ENCODE measurements at places on chromosomes 4 and X.
A peak's percentile ranks its signal among the peaks of the same experiment; 100 is the strongest.

DNA sequence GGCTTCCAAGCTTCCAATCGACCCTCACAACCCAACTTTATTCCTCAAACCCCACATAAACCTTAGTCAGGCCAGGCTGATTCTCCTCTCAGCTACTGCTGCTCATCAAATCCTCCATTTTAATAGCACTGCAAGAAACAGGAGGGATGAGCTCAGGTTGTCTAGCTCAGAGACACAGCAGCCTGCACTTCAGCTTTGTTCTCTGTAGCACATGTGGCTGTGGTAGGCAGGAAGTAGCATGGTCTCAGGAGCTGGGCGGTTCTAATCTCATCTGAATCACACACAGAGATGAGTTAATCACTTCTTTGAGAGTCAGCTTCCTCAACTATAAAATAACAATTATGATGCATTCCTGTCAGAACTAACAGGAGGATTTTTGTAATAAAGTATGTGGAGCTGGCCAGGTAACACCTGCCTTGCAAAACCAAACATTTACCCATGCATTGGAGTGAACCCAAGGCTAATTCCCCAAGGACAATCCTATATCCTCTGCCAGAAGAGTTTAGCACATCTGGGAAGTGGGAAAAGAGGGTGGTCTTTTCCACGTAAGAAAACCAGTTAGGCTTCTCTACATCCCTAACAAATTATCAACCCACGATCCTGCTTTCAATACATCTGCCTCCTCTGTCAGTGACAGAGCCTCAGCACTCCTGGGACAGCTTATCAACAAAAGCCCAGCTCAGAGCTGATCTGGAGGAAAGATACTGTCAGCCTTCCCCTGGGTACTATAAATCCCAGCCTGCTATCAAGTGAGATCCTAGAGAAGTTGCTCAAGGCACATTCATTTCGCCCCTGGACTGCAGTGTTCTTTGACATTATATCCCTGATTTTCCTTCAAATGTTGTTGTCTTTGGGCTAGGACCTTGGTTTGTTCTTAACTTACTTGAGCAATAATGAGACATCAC, 32.8 kb downstream of the ELOVL6 start:
- peak; percentile 50 for DNase-seq

DNA sequence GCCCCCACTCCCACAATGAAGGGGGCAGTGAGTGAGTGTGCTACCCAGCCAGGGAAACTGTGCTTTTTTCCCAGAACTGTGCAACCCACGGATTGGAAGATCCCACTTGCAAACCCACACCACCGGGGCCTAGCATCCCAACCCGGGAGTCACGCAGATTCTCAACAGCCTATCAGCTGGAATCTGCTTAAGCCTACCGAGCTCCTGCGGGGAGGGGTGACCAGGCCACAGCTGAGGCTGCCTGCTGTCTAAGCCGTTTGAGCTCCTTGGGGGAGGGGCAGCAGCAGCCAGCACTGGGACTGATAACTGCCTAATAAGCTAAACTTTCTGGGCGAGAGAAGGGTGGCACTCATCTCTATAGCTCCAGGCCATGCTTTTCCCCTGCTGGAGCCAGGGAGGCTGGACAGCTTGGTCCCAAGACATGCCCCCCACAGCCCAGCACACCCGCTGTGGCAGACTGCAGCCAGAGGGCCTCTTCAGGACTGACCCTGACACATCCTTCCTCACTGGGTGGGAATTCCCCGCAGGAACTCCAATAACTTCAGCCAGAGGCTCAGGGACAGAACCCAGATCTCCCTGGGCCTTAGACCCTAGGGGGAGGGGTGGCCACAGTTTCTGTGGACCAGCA, 161.3 kb upstream of the MAGEB18 start:
- no peak for DNase-seq

DNA sequence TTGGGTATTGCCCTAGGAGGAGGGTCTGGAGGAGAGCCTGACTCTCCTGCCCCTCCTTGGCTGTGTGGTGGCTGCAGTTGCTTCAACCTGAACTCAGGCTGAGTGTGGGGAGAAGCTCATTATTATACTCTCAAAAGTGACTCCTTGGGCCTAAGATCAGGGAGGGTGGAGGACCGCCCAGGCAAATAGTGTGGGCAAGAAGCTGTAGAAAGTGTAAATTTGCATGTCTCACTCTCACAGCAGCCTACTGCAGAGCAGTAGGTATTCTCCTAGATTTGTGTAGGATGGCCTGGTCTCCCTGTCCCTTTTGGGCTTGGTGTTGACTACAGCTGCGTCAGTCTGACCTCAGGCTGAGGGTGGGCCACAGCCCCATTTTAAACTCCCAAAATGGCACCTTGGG, 156.1 kb downstream of the ZNF330 start:
- DNase-seq: no peak

DNA sequence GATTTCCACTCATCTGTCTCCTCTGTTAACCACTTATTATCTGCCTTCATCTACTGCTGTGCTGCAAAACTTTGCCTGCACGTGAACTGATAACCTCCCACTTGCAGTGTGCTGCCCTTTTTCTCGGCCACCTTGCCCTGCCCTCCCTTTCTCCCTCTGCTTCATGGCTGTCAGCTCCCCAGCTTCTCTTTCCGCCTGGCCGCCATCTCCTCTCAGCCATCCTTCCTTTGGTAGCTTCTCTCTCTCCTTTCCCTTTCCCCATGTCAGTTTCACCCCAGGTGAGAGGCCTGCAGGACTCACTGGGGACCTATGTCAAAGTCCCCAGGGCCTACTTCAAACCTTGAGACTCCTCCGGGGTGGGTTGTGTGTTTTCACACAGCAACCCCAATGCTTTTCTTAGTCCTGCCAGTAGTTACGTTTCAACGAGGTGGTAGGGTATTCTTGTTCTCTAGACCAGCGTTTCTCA, 6.6 kb downstream of the MSL3 start:
- no peak for DNase-seq

- DNase-seq: peak; percentile 0
These were observed 369.7 kb upstream of the DIAPH2 start for GRCh38 chrX:96314985-96315384.

DNA sequence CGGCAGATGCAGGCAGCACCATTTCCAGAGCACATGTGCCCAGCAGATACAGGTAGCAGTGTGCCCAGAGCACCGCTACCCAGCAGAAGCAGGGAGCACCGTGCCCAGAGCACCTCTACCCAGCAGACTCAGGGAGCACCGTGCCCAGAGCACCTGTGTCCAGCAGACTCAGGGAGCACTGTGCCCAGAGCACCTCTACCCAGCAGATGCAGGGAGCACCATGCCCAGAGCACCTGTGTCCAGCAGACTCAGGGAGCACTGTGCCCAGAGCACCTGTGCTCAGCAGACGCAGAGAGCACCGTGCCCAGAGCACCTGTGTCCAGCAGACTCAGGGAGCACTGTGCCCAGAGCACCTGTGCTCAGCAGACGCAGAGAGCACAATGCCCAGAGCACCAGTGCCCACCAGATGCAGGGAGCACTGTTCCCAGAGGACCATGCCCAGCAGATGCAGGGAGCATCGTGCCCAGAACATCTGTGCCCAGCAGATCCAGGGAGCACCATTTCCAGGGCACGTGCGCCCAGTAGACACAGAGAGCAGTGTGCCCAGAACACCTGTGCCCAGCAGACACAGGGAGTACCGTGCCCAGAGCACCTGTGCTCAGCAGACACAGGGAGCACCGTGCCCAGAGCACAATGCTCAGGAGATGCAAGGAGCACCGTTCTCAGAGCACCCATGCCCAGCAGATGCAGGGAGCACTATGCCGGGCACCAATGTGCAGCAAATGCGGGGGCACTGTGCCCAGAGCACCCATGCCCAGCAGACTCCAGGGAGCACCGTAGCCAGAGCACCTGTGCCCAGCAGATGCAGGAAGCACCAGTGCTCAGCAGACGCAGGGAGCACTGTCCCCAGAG, 236.4 kb downstream of the DHRSX start:
- no peak for DNase-seq

DNA sequence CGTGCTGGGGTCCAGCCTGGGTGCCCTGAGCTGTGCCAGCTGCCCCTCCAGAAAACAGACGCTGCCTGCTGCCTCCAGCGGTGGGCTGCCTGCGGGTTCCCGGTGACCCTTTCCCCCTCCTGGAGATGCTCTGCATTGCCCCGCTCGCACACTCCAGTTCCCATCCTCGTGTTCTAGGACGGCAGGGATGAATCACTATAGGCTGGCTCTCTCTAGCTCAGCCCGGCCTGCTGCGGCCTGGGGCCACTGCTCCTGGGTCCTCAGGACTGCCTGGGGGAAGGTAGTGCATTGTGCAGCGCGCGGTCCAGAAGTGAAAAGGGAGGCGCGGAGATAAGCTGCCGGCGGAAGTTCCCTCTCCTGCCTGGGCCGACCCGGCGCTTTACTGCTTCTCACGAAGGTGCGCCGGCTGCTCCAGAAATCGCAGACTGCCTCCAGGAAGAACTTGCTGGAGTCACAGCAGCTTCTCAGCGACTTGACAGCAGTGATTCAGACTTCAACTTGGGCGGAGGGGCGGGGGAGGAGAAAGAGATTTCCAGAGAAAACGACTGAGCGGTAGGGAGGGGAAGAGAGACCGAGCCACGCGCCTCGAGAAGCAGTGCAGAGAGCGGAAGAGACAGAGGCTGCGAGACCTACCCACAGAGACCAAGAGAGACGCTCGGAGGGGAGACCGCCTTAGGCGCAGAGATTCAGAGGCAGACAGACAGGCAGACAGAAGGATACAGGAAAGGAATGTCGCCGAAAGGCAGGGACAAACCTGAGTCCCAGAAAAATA, 6.7 kb upstream of the MSX1 start:
- DNase-seq: no peak

DNA sequence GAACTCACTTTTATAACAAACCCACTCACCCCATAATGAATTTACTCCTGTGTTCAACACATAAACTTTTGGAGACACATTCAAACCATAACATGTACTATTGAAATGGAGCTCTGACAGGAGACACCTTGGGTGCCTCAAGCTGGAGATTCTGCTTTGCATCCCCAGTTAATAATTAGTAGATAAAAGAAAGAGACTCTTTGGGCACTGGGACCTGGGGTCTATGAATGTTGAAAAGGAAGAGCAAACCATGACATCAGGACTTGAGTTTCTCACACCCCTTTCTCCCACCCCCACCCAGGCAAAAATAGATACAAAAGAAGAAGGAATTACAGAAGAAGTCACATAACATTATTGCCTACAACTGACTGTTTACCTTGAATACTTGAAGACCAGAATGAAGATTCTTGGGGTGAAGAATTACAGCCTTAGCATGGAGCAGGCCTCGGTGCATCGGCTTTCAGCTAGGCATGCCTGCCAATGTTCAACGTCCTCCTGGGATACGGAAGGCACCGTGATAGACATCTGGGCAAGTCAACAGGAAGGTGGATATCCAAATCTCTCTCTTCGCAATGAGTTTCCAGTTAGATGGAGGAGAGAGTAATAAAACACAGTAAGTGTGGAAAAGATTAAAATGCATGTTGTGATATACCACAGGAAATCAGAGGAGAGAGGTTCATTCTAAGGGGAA, 316.0 kb downstream of the TRIML1 start:
- no peak for DNase-seq

DNA sequence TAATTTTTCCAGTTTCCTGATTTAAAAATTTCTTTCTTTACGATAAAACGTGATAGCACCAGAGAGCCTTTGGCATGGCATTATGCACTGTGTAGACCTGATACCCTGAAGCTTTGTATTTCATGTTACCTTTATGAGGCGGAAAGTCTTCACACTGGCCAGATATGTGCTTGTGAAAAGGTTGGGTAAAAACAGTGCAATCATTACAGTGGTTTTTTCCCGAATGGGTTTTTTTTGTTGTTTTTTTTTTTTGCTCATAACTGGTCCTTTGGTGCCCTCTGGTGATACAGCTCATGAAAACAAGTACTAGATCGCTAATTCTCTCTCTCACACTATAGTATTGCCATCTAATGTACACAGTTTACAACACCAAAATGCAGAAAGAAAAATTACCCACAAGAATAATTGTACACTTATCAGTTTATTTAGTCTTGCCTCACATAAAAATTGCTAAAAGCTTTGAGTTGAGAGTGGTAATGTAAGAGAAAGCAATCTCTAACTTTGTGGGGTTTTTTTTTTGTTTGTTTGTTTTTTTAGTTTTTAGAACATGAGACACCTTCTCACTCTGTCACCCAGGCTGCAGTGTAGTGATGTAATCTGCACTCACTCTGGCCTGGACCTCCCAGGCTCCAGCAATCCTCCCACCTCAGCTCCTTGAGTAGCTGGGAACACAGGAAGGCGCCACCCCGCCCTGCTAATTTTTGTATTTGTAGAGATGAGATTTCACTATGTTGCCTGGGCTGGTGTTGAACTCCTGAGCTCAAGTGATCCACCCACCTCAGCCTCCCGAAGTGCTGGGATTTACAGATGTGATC, 21.3 kb downstream of the SPCS3 start:
- no peak for DNase-seq

GRCh38 chr4:46392421-46392820, 2.5 kb upstream of the GABRA2 start:
- no peak for DNase-seq

GRCh38 chr4:95267081-95267480, 281.7 kb downstream of the UNC5C start:
- no peak for DNase-seq

- DNase-seq: no peak
These were observed 27.8 kb upstream of the SMIM10 start for GRCh38 chrX:134963041-134963440.

GRCh38 chr4:10655968-10656367, 28.6 kb downstream of the CLNK start:
- DNase-seq: no peak

DNA sequence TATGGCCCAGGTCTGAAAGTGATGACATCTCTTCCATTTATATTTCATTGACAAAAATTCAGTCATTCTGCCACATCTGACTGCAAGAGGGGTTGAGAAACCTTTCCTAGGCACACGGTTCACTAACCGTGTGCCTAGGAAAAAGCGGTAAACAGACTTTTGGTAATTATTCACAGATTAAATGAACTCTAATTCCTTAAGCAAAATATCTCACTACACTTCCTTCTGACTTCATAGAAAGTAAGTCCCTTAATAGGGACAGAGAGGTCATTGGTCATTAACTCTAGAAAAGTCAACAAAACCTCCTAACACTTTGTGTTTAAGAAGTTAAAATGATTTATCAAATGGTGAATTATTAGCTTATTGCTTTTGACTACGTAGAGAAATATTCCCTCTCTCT, 205.1 kb downstream of the PDHA2 start:
- no peak for DNase-seq

DNA sequence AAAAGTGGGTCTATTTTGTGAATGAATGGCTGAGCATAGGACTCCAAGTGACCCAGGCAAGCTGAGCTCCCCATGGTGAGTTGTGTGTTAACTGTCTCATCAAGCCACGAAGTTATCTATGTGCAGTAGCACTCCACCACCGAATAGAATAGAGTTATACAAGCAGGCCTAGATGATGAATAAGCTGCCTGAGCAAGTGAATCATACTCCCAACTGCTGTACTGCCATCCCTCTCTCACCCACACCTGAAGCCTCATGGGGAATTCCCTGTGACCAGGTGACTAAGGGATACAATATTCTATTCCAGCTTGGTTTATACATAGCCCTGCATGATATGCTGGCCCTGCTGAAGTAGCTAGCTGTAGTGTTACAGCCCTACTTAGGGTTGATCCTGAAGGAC, 38.7 kb downstream of the KDM5C start:
- DNase-seq: no peak

GRCh38 chr4:145773581-145774234, 93.8 kb downstream of the C4orf51 start:
- DNase-seq: no peak

Data from activated CD4-positive, alpha-beta T cell treated with anti-CD3 and anti-CD28 coated beads for 24 hours (primary cell).